Activated T-cell treated with anti-CD3 and anti-CD28 coated beads for 4 hours (primary cell): ENCODE measurements at places on chromosomes 11 and 22.

DNA sequence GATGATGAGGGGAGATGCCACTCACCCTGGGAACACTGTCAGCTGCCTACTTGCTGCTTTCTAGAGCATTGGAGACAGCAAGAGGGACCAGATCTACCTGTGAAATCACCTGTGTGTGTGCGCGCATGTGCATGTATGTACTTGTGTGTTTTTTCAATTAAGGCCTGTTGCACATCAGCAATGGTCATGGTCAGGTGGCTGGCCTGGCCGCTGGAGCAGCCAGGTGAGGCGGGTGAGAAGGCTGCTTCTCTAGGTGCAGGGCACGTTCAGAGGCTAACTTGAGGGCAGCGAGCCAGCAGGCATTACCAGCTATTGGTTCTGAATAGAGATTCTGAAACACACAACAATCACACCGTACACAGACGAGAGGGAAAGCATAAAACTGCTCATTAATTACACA, 65.1 kb downstream of the PARVG start:
- no peak for DNase-seq

GRCh38 chr11:12678092-12678491, 3.9 kb downstream of the TEAD1 start:
- no peak for DNase-seq

GRCh38 chr11:32462011-32462690, 26.8 kb upstream of the WT1 start:
- DNase-seq: no peak

DNA sequence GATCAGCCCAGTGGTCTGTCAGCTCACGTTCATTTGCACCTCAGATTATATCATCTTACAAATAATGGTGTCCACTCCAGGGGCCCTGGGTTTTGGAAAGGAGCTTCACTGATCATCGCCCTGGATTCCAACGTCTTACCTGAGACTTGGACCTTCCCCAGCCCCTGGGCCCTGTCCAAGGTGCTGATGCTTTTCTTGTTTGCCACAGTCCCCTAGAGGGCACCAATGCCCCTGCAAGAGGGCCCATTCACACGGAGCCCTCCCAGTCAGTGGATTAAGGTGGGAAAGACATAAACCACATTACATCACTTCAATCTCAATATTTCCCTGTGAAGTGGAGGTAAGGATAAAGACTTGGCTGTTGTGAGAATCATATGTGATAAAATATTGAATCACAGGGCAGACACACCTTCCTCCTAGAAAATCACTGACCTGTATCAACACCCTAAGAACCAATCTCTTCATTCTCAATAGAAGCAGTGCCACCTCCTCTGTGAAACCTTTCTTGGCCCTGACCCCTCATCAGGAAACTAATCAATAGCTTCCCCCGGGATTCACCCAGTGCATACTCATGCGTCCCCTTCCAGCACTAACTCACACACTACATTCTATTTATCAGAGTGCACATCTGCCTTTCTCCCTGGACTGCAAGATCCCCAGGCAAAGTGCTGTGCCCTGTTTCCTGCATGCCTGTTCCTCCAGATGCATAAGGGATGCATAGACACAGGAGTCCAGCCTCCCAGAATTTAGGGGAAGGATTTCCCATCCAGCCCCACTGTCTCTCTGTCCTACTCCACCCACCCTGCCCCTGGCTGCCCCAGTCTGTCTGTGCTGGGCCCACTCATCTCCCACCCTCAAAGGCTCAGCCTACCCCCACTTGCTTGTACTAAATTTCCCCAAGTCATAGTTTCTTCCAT, 167.0 kb downstream of the BUD13 start:
- DNase-seq: no peak

- no peak for DNase-seq
Observed at GRCh38 chr22:44782363-44782963, 30.1 kb downstream of the ARHGAP8 start.

DNA sequence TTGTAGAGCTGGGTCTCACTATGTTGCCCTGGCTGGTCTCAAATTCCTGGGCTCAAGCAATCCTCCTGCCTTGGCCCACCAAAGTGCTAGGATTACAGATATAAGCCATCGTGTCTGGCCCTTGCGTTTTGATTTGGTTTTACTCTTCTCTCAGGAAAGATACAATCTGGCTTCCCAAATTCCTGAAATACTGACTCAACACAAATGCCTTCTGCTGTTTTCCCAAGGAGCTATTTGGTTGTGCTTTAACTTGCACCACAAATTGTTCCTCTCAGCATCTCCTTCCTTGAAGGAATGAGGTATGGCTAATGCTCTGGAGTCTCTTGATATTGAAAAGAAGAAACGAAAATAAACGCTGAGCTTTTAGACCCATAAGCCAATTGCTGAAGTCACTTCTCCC, 110.0 kb upstream of the PAX6 start:
- no peak for DNase-seq

DNA sequence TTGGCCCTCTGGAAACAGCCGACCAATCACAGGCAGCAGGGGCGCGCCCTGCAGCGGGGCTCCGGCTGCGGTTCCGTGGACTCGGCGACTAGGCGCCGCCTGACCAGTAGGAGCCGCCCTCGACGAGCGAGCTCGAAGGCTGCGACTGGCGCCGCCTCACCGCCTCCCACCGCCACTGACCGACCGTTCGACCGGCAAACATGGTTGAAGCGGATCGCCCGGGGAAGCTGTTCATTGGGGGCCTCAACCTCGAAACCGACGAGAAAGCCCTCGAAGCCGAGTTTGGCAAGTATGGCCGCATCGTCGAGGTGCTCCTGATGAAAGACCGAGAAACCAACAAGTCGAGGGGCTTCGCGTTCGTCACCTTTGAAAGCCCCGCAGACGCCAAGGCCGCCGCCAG, at the start of gene RBMXL2:
TSS of gene RBMXL2 (plus strand) at position 78 of the 400 bp plus-strand sequence. CDS start at position 201, 123 bp downstream.
- no peak for DNase-seq

DNA sequence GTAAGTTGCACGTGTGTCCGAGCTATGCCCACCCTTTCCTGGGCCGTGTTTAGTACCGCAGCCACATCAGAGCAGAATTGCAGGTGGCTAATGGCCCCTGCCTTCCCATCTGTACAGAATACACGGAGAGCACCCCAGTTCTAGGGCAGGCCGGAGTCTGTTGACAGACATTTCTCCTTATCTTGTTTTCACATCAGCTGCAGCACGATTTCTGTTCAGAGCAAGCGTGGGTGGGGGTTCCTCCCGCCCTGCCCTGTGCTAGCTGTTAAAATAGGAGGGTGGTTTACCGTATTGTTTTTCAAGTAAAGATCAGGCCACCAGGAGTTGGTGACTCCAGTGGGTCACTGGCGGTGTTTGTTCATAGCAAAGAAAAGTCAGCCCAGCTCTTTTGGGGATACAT, 41.1 kb downstream of the UBASH3B start:
- peak; percentile 64 for DNase-seq

DNA sequence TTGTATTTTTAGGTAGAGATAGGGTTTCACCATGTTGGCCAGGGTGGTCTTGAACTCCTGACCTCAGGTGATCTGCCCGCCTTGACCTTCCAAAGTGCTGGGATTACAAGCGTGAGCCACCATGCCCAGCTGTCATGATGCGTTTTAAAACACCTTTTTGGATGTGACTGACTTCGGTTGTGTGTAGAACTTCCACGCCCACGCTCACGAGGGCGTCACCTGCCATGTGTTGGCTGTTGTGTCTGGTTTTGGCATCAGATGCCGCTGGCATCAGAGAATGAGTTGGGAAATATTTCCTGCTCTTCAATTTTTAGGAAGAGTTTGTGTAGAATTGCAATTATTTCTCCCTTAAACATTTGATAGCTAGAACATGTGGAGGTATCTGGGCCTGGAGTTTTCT, 109.1 kb downstream of the KCNQ1 start:
- DNase-seq: no peak

DNA sequence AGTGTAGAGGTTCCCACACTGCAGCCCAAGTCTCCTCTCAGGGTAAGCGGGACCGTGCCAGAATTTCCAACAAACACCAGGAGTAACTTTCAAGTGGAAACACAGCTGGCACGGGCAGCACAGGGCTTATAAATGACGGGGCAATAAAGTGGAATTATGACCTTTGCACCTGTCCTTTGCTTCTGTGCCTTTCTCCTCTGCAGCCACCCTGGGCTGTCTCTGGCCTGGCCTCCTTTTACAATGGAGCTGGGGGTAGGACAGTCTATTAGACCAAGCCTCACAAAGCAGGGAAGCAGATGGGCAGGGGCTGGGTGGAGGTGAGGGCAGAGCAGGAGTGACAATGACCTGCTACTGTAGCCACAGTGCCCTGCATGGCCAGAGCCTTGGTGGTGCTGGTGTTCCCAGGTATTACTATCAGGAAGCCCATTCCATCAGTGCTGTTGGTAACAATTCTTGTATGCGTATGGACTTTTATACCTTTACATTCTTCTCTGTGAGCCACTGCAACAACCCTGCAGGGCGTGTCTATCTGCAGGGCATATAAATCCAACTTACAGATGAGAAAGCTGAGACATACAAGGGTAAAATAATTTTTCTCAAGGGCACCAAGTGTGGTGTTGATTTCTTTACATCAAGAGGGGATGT, 387.8 kb downstream of the CTTN start:
- no peak for DNase-seq

DNA sequence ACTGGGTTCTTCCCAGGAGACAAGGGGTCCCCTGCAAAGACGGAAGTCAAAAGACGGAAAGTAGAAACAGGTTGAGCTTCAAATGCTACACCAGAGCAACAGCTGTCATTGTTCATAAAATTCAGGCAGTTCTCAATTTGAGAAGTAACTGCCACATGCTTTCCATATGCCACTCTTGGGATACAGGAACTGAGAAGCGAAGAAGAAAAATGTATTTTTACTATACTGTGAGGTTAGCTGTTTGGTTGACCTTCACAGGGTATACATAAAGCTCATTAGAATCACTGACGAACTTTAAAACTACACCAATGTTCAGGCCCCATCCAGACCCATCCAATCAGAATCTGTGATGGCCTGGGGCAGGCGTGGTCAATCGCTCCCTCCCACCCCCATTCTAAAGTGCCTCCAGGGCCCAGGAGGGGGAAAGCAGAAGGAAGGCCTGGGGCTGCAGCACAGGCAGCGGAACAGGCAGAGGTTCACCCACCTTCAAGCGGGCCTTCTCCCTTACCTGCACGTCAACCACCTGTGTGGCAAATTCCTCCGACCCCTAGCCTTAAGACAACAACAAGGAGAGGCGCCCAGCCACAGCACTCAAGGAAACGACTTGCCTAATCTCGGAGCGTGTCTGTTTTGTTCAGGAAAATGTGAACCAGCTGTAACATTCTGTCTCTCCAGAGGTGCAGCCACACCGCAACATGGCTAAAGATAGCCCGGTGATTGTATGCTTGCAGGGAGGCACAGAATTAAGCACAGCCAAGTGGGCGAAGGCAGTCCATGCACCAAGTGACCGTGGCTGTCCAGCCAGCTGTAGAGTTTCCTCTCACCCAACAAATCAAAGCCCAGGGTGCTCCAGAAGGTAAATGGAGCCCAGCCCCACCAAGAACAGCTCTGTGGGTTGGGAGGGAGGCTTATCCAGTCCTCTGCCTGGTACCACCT, 82.6 kb downstream of the MICAL3 start:
- DNase-seq: no peak

DNA sequence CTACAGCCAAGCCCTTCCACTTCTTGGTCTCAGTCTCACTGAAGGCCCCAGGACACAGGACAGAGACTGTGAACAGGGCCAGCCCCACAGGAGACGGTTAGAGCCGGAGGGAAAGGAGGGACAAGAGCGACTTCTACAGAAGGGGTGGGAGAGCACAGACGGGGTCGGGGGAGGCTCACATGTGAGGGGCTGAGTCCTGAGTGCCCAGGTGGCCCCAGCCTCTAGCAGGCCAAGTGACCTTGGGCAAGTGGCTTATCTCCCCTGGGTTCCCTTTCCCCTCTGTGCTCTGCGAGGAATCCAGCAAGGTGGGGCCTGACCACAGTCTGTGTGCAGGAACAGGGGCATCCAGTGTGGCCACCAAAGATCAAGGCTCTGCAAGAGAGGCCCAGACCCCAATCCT, 102.6 kb upstream of the LMO1 start:
- no peak for DNase-seq

- DNase-seq: no peak
Observed at GRCh38 chr11:40514124-40514523, 945.3 kb downstream of the LRRC4C start.

DNA sequence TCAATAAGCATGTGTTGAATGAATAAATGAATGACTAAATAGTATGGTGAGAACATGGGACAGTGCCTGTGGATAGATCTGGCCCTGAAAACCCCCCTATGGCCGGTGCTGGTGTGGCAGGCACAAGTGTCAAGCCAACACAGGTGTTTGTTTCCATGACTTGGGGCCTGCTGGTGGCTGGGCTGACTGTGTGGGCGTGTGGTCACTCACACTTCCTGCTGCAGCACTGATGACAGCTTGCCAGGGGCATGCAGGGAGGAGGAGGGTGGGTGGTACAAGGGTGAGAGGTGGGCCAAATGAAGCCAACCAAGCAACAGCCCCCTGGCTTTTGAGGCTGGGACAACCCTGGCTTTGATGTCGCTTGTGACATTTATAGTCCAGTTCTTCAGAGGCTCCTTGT, 30.3 kb upstream of the ABCC8 start:
- no peak for DNase-seq

- no peak for DNase-seq
Observed at GRCh38 chr22:47967831-47968230, 1205.4 kb downstream of the TBC1D22A start.

GRCh38 chr11:122813176-122813893, 25.0 kb upstream of the CRTAM start:
- no peak for DNase-seq

DNA sequence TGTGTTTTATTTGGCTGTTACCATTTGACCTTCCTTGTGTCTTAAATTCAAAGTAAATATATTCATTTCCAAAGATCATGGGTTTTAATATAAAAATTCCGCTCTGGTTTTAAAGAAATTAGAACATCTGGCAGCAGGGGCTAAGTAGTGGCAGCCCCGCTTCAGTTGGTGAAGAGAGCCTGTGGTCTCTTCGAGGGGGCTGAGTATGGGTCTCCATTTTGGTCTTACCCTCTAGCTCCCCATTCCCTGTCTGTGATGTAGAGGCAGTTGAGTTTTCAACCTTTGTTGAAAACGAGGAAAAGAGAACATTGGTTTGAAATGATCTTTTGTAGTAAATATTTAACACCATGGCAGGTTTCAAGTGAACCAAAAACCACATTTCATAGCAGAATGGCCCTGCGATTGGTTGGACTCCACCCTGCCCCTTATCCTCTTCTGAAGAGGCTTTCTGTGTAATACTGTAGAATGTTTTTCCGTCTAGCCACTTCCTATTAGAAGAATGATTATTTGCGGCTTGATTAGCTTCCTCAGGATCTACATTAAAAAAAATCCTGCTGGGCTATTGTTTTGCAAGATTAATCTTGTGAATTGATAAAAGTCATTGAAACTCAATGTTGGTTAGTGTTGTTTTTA, 17.7 kb downstream of the APLP2 start:
- no peak for DNase-seq

- DNase-seq: no peak
Observed at GRCh38 chr22:39215426-39216142, 29.2 kb downstream of the PDGFB start.
